Bronchial smooth muscle cell (primary cell): ENCODE measurements at places on chromosomes 6 and 20. TPM values are rescaled to one million over a fixed set of nuclear protein-coding genes. Genes with fewer than 3 reads are reported as not detected.

Gene LHFPL5
- total RNA-seq: not detected in 2 replicates

Gene CENPQ
- total RNA-seq: 1.8 and 2.4 TPM in 2 replicates

Gene CNKSR3
- 3.0 and 3.6 TPM in 2 replicates for total RNA-seq

Gene NKAIN4
- not detected in 2 replicates for total RNA-seq

Gene MUCL3
- not detected in 2 replicates for total RNA-seq

Gene ADGRF4
- under 0.01 TPM in 1 of 2 replicates, not detected in the other for total RNA-seq

Gene HLA-DRB1
- 0.16 TPM in 1 of 2 replicates, not detected in the other for total RNA-seq

Gene TSPYL4
- 4.5 and 6.0 TPM in 2 replicates for total RNA-seq

Gene BCAS1
- total RNA-seq: under 0.01 and 0.09 TPM in 2 replicates

Gene TP53INP2
- total RNA-seq: 2.0 and 3.6 TPM in 2 replicates

Gene HLA-E
- total RNA-seq: 185 and 187 TPM in 2 replicates

Gene HLA-DQA1
- total RNA-seq: 0.16 TPM in 1 of 2 replicates, not detected in the other

Gene NEDD9
- 0.16 and 0.17 TPM in 2 replicates for total RNA-seq

Gene ADGRF1
- total RNA-seq: under 0.01 TPM in 1 of 2 replicates, not detected in the other

Gene TENT5A
- total RNA-seq: 12.3 and 23.2 TPM in 2 replicates

Gene TRIM31
- not detected in 2 replicates for total RNA-seq

Gene TRIM15
- not detected in 2 replicates for total RNA-seq

Gene LY6G5C
- 0.09 and 0.63 TPM in 2 replicates for total RNA-seq
